Stimulated activated CD4-positive, alpha-beta T cell treated with anti-CD3 and anti-CD28 coated beads, Interleukin-2, amount 100 ng/mL, for 24 hours (primary cell): ENCODE measurements at places on chromosomes 7 and 10.

DNA sequence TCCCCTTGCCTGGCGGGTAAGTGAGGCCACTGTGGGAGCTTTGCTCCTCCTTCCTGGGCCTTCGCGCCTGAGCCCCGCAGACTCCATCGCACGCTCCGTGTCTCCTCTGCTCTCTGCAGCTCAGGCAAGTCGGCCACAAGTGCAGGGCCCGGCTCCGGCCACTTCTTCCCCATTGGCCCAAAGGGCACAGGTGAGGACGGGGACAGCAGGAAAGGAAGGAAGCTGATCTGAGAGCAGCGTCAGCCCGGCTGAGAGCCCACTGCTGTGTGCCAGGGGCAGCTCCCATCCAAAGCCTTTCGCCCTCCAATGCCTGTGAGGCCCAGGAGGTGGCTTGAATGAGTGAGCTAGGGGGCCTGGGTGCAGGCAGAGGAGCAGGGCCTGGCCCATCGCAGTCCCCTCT, 33.7 kb upstream of the RHEB start:
- no peak for DNase-seq

- no peak for DNase-seq
Measured at GRCh38 chr10:117457071-117457810, 82.0 kb upstream of the PDZD8 start.

- DNase-seq, result no peak
Measured at GRCh38 chr10:31617757-31618156, 298.7 kb downstream of the ZEB1 start.

- no peak for DNase-seq
Measured at GRCh38 chr7:130286881-130287280, 6.1 kb upstream of the CPA4 start.

DNA sequence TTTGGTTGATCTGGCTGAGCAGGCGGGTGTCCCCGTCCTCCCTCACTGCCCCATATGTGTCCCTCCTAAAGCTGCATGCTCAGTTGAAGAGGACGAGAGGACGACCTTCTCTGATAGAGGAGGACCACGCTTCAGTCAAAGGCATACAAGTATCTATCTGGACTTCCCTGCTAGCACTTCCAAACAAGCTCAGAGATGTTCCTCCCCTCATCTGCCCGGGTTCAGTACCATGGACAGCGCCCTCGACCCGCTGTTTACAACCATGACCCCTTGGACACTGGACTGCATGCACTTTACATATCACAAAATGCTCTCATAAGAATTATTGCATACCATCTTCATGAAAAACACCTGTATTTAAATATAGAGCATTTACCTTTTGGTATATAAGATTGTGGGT, 26.9 kb upstream of the TRIM56 start:
- DNase-seq, result peak; percentile 58

GRCh38 chr7:39678930-39679709, 55.7 kb downstream of the RALA start:
- no peak for DNase-seq

- DNase-seq, result no peak
Measured at GRCh38 chr7:23808421-23808820, 98.4 kb downstream of the STK31 start.

GRCh38 chr7:128425850-128426249, 16.1 kb upstream of the IMPDH1 start:
- DNase-seq, result peak; percentile 83

GRCh38 chr10:60870803-60871202, 73.2 kb downstream of the RHOBTB1 start:
- DNase-seq, result no peak
